LHCN-M2 (cell line): ENCODE measurements at places on chromosomes 5 and 9. TPM values are rescaled to one million over a fixed set of nuclear protein-coding genes. Genes with fewer than 3 reads are reported as not detected.
A peak's percentile ranks its signal among the peaks of the same experiment; 100 is the strongest.

GRCh38 chr5:16104961-16105360, 74.6 kb downstream of the MARCHF11 start:
- DNase-seq = no peak

DNA sequence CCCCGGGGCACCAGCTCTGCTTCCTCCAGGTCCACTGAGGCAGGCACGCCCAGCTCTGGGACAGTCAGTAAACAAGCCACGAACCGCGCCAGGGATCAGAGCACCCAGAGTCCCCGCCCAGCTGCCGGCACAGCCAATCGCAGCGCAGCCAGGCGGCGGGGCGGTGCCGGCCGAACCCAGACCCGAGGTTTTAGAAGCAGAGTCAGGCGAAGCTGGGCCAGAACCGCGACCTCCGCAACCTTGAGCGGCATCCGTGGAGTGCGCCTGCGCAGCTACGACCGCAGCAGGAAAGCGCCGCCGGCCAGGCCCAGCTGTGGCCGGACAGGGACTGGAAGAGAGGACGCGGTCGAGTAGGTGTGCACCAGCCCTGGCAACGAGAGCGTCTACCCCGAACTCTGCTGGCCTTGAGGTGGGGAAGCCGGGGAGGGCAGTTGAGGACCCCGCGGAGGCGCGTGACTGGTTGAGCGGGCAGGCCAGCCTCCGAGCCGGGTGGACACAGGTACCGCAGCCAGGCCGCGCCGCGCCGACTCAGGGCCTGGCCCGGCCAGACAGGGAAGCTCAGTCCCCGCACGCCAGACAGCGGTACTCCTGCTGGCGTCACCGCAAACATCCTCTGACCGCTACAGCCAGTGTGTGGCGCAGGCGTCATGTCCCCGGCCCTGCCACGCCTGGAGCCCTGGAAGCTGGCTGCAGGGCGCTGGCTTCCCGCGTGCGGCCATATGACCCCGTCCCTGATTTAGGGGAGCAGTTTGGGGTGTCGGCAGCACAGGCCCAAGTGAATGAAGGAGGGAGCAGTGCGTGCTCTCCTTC, at the start of gene CTSL:
CTSL (plus strand) TSS at position 220 of the 810 bp plus-strand sequence. CDS start 1,485 bp downstream, outside the sequence.
- peak; percentile 84 for DNase-seq

DNA sequence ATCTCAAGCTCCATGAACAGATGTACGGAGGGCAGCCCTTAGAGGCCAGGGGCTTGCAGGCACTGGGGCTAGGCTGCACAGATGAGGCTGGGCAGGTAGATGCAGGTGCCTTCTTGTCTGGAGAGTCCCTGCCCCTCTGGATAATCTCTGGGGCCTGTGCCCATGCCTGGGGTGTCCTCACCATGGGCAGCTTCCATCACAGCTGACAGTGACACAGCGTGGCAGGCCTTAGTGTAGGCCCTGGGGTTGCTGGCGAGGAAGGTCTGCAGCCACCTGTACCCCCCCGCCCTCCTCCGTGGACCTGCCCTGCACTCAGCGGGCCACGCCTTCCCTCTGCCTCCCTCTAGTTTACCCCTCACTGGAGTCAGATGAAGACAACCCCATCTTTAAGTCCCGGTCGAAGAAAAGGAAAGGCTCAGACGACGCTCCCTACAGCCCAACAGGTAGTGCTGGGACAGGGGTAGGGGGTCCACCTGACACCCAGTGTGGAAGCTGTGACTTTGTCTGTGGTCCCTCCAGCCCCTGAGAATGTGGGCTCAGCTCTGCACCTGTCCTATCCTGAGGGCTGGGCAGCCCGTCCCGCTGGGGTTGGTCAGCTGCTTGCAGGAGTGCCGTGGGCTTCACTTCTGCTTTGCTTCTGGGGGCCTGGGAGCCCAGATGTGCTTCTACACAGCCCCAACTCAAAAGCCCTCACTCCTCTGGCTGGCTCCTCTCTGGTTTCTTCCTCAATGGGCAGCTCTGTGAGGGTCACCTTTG, 98.4 kb downstream of the PHF2 start:
- no peak for DNase-seq

DNA sequence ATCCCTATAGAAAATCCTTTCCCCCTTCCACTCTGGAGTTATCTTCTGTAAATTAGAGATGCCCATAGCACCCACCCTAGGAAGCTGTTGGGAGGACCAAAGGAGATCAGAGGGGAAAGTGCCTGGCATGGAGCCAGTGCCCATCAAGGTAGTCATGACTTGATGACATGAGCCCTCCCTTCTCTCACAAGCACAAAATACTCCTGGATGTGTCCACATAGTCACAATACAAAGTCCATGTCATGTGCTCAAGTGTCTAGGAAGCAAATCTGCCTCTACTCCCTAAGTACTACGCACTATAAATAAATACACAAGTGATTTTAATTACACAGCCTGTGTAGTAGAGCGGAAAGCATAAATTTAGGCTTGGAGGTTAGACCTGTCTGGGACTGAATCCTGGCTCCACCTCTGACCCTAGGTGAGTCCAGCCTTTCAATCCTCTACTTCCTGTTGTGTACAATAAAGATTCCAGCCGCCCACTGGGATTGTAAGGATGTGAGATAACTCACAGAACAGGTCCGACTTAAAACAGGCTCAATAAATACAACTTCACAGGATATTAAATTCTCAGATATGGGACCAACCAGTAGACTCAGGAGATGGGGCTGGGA, 30.6 kb downstream of the TTC39B start:
- no peak for DNase-seq

GRCh38 chr5:73690015-73690414, 64.0 kb downstream of the ARHGEF28 start:
- no peak for DNase-seq

GRCh38 chr9:112174222-112174964, 704 bp downstream of the SUSD1 start:
- peak; percentile 54 for DNase-seq

DNA sequence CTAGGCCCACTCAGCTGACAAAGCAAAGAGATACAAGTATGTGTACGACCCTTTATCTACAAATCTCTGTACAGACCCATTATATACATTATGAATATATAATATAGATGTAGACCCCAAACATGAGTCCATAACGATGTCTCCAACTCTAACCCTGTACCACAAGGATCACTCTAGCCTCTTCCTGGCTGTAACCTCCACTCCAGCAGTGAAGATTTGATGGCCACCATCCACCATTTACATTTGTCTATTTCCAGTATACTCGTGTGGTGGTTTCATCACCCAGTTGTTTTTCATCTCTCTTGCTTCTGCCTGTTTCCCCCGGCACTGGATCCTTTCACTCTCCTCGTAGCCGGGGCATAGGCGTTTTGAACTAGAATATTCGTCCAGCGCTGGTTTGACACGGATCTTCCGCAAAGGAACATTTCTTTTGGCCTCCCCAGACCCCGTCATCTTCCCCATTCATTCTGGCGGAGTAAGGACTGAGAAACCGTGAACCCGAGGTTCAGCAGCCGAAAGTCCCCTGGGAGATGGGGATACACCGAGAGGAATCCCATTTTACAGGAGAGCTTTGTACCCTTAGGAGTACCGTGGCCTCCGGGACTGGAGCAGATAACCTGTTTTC, 828 bp upstream of the TRIO start:
- DNase-seq = no peak

GRCh38 chr9:111094958-111095357, 56.7 kb upstream of the LPAR1 start:
- peak; percentile 11 for DNase-seq

DNA sequence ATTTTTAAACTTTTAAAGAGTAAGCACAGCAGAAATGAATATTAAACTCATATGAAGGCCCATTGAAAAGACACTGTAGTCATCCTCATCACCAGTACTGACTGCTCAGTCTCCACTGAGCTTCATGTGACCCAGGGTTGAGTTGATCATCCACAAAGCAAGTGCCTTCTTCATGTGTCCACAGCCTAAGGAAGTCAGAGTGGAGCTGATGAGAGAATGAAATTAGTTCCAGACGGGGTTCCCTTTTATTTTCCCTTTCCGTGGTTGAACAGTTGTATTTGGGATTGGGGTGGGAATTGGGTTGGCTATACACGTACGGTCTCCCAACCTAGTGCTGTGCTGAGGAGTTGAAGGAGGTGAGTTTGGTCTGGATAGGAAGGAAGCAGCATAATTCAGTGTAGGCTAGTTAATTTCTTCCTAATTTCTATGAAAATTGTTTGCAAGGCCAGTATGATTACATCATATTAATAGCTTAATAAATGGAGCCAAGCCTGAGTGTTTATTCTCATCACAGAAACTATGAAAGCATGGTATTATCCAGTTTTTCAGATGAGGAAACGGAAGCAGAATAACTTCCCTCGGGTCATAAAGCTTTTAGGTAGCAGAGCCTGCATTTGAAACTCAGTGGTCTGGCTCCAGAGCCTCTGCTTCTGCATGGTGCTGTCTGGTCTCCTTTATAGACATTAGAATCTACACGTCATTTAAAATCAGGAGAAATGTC, 103.9 kb upstream of the DMRT1 start:
- DNase-seq = no peak

DNA sequence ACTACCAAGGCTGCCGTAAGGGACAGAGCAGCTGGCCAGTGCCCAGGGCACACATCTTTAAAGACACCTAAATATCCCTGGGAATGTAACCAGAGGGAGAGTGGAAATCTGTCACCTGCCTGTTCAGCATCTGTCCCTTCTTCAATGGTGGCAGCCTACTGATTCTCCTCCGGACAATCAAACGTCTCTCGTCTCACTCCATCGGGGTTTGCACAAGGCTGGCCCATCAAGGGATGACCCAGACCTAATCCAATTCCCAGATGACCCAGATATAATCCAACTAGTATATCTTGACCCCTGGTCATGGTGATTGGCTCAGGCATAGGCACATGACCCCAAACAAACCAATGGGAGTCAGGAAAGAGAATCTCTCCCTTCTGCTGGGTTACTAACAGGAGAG, 93.5 kb downstream of the HRH2 start:
- no peak for DNase-seq

- no peak for DNase-seq
Observed at GRCh38 chr5:87002485-87002884, 265.2 kb upstream of the RASA1 start.

DNA sequence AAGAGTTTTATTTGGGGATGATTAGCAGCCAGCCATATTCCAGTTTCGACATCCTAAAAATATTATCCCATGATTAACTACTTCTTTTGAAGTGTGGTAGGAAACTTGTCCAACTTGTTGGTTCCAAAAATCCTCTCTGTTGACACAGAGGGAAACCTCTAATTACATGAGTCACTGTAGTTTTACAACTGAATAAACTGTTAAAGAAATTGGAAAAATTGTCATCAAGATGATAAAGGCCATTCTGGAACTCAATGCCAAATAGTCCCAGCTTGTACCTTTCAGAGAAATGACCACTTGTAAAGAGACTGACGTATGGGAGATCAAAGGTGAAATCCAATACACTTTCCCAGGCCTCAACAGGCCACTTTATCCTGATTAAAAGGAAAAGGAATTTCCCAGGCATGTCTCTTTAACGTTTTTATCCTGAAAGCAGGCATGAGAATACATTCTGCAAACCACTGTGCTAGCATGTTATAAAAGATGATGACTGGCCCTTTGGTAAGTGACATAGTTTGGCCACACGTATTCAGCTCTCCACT, 261.6 kb downstream of the GLIS3 start:
- DNase-seq = peak; percentile 48

- DNase-seq = no peak
Observed at GRCh38 chr9:17339156-17339555, 204.3 kb downstream of the CNTLN start.

DNA sequence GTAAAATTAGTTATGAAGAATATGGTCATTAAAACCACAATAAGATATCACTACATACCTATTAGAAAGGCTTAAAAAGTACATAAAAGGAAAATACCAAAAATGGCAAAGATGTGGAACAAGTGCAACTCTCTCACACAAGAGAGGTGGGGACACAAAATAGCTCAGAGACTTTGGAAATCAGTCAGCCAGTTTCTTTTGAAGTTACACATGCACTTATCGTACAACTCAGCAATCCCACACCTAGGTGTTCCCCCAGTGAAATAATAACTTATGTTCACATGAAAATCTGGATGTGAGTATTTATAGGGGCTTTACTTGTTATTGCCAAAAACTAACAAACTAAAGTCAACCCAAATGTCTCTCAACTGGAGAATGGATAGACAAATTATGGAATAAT, 9.8 kb upstream of the RICTOR start:
- DNase-seq = no peak

- DNase-seq = peak; percentile 18
Observed at GRCh38 chr5:39446231-39446630, 21.5 kb upstream of the DAB2 start.

DNA sequence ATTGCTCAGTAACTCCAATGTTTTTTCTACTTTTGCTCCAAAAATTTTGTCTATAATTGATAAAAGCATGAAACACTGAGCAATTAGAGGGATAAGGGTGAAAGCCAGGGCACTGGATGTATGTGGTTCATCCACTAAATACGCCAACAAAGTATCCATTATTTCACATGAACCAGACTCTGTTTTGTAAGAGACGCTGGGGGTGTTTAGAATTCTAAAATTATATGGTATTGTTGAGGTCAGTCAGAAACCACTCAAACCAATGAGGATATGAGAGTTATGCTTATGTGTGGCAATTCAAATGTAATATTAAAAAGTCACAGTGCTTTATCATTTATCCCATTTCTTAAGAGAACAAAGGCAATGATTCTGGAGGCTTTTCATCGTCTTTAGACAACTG, 220.2 kb downstream of the EFNA5 start:
- DNase-seq = no peak

GRCh38 chr5:151569132-151570046, 21.7 kb downstream of the FAT2 start:
- no peak for DNase-seq

GRCh38 chr9:130766927-130767307, 68.1 kb upstream of the ABL1 start:
- DNase-seq = no peak

DNA sequence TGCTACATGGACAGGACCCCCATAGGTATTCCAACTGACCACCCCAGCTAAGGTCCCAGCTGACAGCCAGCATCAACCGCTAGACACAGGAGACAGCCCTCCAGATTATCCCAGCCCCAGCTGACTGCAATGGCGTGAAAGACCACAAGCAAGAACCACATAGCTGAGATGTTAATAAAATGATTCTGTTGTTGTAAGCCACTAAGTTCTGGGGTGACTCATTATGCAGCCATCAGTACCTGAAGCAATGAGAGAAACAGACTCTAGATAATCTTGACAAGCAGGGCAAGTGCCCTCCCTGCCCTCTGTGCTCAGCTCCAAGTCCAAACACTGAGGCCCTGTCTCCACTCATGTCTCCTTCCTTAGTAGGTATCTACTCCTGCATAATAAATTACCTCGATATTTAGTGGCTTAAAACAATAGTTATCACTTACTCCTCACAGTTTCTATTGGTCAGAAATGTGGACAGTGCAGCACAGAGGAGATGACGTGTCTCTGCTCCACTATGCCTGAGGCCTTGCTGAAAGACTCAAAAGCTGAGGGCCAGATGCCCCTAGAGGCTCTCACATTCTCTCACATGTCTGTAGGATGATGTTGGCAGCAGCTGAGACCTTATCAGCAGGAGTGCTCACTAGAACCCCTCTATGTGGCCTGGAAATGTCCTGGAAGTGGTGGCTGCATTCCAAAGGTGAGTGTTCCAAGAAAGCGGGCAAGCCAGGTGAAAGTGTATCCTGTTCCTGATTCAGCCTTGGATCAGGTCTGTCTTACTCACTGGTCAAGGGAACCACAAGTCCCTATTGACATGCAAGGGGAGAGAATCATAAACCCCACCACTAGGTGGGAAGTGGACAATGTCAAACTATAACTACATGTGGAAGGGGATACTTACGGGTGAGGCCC, 2.5 kb downstream of the MGAT1 start:
- DNase-seq = peak; percentile 86

RIGI gene
- 10.3 and 18.4 TPM in 2 replicates for total RNA-seq

SAXO1 gene
- total RNA-seq = 0.06 TPM in 1 of 2 replicates, not detected in the other

GRM6 gene
- not detected in 2 replicates for total RNA-seq

ENTREP1 gene
- 0.11 TPM in 1 of 2 replicates, not detected in the other for total RNA-seq

DMRT3 gene
- total RNA-seq = not detected in 2 replicates

FYB1 gene
- not detected in 2 replicates for total RNA-seq
